ENCODE measurements at places on chromosomes 1 and 21.

GRCh38 chr1:203306089-203306964, 1.0 kb downstream of the BTG2 start:
- DNase-seq: peak; percentile 62

DNA sequence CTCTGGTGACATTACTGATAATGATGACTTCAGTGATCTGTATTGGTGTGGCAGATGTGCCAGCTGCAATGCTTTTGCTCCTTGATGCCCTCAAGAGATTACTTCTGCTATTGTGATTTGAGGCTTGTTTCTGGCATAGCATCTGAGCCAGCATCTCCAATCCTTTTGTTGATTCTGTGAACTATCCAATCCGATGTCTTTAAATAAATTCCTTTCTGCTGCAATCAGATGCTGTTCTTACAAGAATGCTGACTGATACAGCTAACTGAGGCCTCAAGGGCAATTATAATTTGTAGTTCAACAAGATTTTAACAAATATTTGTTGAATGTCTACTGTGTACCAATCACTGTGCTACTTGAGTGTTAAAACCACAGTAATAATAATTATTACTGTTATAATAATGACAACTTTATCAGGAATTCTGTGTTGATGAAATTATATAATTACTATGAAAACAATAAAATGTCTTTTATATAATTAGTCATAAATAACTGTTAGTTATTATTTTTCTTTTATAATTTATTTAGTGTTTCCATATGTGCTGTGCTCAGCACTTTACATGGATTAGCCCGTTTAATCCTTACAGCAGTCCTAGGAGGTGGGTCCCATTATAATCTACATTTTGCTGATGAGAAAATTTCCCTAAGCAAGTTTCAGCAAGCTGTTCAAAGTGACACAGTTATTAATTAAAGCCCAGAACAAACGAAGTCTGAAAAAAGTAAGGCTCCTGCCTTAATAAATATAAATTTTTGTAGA, 308.2 kb downstream of the BRINP3 start:
- no peak for DNase-seq

- DNase-seq: peak; percentile 61
Observed at GRCh38 chr1:55916481-55916880, 662.9 kb downstream of the PLPP3 start.

- DNase-seq: no peak
Observed at GRCh38 chr1:51253691-51254090, 17.6 kb downstream of the RNF11 start.

DNA sequence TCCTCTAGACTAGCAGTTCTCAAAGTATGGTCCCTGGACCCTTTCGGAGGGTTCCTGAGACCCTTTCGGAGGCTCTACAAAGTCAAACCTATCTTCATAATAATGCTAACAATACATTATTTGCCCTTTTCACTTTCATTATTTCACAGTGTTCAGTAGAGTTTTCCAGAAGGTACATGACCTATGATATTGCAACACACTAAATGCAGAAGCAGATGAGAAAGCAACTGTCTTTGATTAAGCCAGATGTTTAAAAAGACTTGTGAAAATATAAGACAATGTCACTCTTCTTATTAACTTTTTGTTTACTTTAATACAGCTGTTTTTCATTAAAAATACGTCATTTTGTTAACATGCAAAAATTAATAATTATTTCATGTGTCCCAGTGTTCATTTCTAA, 5.8 kb downstream of the KCNJ10 start:
- no peak for DNase-seq

DNA sequence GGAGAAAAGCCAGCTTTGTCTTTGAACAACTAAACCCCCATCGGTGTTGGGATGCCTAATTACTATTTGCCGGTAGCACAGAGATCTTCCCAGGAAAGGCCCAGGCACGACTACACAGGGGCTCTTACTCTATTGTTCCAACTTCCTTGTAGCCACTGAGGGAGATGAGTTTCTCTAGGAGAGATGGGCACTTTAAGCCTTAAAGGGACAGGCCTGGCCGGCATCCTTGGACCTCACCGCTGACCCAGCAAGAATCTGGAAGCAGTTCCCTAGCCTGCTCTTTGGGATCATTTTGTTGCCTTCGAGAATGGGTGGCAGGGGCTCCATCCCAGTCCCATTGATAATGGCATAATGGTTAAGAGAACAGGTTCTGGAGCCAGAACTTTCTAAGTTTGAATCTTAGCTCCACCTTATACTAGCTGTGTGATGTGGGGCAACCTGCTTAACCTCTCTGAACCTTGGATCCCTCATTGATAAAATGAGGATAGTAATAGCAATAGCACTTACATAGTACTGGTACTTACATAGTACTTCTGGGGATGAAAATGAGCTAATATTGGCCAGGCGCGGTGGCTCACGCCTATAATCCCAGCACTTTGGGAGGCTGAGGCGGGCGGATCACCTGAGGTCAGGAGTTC, 239.1 kb upstream of the TMEM51 start:
- no peak for DNase-seq

- no peak for DNase-seq
Observed at GRCh38 chr1:8142955-8143629, 117.0 kb upstream of the ERRFI1 start.

- no peak for DNase-seq
Observed at GRCh38 chr1:62727656-62728407, 39.6 kb upstream of the DOCK7 start.

DNA sequence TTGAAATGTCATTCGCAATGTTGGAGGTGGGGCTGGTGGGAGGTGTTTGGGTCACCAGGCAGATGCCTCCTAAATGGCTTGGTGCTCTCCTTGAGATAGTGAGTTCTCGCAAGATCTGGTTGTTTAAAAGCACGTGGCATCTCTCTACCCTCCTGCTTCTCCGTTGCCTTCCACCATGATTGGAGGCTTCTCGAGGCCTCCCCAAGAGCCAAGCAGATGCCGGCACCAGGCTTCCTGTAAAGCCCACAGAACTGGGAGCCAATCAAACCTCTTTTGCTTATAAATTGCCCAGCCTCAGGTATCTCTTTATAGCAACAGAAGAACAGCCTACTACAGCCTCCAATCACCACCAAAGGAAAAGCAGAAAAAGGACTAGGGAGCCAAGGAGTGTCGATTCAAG, 80.5 kb downstream of the PDE9A start:
- DNase-seq: no peak

GRCh38 chr21:45131537-45131999, 57.2 kb downstream of the ADARB1 start:
- no peak for DNase-seq

GRCh38 chr1:28249866-28250295, 9.4 kb upstream of the SESN2 start:
- no peak for DNase-seq

DNA sequence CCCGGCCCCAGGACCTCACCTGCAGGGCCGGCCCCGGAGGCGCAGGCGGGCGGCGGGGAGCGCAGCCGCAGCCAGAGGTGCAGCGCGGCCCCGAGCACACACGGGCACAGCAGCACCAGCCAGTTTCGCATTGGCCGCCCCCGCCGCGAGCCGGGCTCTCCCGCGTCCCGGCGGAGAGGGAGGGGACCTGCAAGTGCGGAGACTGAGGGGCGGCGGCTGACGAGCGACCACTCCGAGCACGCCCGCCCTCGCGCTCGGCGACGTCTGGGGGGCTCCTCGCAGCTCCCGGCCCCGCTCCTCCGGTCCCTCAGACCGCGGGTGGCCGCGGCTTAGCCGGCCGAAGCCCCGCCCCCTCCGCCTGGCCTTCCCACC, at the start of gene B3GALNT2:
TSS of gene B3GALNT2 (minus strand) at position 331 of the 372 bp plus-strand sequence. CDS start at position 131, 200 bp downstream.
- no peak for DNase-seq

DNA sequence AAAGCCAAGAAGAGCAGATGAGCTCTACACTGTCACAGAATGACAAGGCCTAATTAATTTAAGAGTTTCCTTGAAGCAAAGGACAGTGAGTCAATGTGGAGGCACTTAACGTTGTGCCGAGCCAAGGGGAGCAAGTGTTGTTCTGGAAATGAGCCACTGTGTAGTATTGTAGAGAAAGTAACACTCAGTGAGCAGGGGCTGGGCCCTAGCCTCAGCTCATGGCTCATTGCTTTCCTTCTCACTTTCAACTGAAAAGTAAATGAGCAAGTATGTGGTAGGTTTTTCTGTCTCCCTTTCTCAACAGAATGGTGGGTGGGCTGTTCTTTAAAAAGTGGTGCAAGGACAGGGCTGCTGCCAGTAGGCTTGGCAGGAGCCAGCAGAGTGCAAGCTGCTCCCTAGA, 11.8 kb upstream of the KIAA0040 start:
- no peak for DNase-seq

DNA sequence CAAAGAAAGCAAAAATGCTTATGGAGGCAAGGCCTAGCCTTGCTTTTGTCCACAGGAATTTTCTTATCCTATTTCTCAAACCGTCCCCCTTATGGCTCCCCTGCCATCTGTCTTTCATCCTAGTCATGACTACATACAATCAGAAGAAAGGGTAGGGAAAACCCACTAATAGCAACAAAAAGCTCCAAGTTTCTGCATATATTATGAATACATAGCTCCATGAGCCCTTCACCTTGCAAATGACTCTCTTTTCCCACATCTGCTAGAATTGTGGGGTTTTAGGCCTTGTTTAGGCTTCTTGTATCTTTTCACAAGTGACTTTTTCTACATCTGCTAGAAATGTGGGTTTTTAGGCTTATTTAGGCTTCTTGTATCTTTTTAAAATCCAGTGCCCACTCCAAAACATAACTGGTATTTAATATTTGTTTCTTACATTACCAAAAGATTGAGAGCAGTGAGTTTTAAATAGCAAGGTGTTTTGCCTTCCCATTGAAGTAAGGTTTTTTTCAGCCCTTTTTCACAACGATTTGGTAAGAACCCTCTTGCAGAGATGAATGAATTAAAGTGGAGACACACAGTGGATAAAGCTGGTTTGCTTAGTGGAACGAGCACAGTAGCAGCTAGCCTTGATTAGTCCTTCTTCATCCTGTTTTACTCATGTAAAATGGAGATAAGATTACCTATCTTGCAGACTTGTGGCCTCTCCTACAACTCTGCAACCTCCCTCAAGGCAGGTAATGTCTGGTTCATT, 4.4 kb downstream of the GADD45A start:
- DNase-seq: no peak

GRCh38 chr1:225942574-225942973, 1.6 kb upstream of the LEFTY2 start:
- no peak for DNase-seq

DNA sequence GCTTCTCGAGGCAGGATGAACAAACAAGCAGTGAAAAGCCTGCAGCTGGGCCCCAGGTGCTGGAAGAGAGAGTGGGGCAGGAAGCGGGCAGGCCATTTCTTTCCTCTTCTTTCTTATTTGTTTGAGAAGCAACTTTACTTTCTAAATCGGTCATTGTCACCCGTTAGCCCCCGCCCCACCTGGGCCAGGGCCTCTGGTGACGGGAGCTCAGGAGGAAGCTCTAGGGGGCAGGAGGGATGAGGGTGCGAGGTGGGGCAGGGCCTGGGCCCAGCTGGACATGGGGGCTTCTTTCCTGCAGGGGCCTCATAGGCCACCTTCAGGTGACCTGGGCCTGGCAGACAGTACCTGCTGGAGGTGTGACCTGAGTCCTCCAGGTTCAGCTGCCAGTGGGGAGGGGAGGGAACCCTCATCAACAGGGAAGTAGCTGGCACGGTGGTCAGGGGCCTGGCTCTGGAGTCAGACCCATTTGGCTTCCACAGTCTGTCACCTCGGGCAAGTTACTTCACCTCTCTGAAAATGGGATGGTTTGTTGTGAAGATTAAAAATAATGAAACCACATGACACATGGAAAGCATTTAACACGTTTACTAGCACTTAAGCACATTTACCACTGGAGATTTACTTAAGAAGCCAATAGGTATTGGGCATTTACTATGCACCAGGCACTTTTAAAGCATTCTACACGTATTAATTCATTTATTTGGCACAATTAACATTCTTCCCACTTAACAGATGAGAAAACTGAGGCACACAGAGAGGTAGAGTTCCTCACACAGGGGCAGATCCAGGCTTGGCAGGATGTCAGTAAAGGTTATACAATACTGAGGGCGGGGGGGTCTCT, 54.1 kb upstream of the ID3 start:
- DNase-seq: no peak

GRCh38 chr1:15739745-15740144, 2.6 kb upstream of the TMEM82 start:
- no peak for DNase-seq

- DNase-seq: no peak
Observed at GRCh38 chr1:55322842-55323241, 107.7 kb upstream of the USP24 start.

GRCh38 chr1:32861904-32862695, 8.6 kb downstream of the FNDC5 start:
- DNase-seq: no peak

GRCh38 chr1:117077267-117077666, 17.1 kb downstream of the TTF2 start:
- DNase-seq: peak; percentile 82

DNA sequence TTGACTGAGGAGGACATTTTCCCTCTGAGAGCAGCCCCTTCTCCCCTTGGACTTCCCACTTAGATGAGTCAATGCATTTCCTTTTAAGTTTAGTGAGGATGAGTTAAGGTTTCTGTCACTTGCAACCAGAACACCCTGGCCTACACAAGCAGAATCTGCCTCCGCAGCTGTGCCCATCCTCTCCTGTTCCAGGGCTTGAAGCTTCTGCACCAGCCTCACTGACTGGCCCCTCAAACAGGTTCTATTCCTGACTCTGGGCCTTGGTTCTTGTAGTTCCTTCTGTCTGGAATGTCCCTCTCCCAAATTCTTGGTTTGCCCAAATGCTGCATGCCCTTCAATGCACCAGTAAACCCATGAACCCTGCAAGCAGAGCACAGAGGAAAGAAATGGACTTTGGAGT, 394.4 kb downstream of the PTPRU start:
- DNase-seq: no peak

- no peak for DNase-seq
Observed at GRCh38 chr1:22461678-22462527, 10.3 kb downstream of the ZBTB40 start.

DNA sequence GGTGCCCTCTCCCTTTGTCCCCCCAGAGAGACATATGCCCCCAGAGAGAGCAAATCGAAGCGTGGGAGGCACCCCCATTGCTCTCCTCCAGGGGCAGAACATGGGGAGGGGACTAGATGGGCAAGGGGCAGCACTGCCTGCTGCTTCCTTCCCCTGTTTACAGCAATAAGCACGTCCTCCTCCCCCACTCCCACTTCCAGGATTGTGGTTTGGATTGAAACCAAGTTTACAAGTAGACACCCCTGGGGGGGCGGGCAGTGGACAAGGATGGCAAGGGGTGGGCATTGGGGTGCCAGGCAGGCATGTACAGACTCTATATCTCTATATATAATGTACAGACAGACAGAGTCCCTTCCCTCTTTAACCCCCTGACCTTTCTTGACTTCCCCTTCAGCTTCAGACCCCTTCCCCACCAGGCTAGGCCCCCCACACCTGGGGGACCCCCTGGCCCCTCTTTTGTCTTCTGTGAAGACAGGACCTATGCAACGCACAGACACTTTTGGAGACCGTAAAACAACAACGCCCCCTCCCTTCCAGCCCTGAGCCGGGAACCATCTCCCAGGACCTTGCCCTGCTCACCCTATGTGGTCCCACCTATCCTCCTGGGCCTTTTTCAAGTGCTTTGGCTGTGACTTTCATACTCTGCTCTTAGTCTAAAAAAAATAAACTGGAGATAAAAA, 8.4 kb downstream of the EFNA3 start:
- DNase-seq: no peak
